ENCODE measurements at places on chromosomes 16 and 17.
A peak's percentile ranks its signal among the peaks of the same experiment; 100 is the strongest.

DNA sequence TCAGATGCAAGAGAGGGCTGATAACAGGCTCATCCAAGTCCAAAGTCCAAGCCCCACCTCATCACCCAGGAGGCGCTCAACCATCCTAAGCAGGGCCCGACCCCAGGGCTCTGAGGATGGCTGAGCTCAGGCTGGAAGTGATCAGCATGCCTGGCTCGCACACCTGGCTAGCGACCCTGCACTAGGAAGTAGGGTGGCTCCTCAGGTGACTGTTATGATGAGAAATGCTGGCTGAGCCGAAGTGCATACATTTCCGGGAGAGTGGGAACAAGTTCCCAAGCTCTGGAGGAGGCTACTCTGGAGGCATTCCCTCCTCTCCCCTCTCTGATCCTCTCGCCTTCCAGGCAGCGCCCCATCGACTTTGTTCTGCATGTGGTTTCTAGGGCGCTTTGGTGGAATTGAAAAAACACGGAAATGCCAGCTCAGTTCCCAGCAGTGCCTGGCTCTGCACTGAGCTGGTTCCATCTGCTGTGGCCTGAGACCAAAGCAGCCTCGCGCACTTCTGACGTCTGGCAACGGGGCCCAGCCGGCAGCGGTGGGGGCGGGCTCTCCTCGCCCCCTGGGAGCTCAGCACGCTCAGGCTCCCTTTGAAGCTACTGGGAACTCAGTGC lies 130.3 kb downstream of the IRF8 start:
- DNase-seq = no peak

DNA sequence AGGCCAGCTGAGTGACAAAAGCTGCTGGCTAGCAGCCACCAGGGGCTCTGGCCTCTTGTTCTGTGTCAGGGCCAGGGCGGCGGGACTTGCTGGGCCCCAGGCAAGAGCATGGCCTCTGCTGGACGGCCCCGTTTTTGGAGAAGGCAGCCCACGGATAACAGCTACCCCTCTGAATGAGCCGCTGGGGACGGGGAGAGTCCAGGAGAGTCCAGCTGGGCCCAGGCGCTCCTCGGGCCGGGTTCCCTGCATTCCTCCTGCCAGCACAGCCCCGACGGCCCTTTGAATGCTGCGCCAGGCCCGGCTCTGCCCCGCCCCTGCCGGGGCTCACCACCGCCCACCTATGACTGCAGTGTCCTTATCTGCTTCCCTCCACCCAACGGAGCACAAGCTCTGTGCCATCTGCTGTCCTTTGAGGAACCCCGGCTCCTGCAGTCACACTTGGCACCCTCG lies 33.4 kb downstream of the SLC7A5 start:
- DNase-seq = no peak

GRCh38 chr17:48748718-48749566 lies 20.4 kb upstream of the HOXB13 start:
- no peak for DNase-seq

GRCh38 chr16:70257391-70257790 lies 5.7 kb upstream of the EXOSC6 start:
- DNase-seq = no peak

DNA sequence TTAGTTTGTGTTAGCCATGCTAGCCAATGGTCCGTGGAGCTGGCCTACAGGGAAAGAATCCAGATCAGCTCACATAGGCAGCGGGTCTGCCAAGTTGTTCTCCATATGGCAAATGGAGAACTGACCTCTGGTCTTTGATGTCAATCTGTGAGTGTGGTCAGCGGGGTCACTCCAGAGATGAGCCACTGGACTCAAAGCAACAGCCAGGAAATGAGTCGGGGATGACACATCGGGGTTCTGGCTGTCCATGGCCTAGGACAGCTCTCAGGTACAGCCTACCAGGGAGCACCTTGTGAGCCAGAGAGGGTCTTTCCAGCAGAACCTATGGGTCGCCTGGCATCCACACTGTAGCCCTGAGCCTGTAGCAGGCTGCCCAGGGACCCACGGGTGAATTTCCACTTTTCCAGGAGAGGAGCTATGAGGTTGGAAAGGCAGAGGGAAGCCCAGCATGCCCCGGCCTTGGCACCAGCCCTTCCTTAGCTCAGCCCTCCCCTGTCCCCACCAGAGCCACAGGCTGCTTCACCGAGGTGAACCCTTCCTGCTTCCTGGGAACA lies 203.0 kb upstream of the TNRC6C start:
- DNase-seq = no peak

DNA sequence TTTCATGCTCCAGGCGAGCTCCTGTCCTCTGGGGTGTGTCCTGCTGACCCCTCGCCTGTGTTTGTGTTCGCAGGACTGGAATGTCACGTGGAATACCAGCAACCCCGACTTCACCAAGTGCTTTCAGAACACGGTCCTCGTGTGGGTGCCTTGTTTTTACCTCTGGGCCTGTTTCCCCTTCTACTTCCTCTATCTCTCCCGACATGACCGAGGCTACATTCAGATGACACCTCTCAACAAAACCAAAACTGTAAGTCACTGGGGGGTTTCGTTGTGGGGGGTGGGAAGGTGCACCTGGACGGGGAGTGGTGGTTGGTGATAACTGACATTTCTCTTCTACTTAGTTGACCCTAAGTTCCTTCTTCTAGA lies 58.3 kb downstream of the ABCC1 start:
- no peak for DNase-seq

DNA sequence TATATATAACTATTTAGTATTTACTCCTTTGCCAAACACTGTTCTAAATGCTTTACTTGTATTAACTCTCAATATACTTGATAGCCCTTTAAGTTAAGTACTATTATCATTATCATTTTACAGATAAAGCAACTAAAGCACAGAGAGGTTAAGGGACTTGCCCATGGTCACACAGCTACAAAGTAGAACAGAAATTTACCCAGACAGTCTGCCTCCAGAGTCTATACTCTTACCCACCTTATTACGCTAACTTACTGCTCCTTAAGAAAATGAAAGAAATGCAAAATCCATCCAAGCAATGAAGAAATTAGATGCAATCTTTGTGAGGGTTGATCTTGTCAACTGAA lies 25.4 kb upstream of the B4GALNT2 start:
- no peak for DNase-seq

GRCh38 chr16:81142864-81143263 lies 46.7 kb upstream of the GCSH start:
- no peak for DNase-seq

DNA sequence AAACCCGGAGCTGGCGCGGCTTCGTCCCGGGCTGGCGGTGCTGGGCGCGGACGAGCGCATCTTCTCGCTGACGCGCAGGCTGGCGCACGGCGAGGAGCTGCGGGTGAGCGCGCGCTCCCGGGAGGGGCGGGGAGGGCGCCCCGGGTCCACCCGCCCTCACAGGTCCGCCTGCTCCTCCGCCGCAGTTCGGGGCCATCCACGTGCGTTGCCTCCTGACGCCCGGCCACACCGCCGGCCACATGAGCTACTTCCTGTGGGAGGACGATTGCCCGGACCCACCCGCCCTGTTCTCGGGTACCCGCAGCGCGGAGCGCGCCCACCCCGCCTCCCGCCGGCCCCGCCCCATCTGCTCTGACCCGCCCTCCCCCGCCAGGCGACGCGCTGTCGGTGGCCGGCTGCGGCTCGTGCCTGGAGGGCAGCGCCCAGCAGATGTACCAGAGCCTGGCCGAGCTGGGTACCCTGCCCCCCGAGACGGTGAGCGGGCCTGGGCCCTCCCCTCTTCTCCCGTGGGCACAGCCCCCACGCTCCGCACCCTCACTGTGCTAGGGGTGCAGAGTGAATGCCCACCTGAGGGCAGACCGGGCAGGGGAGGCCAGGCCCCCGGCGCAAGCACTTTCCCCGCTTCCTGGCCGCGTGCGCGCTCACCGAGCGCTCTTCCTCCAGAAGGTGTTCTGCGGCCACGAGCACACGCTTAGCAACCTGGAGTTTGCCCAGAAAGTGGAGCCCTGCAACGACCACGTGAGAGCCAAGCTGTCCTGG lies 1.4 kb downstream of the HAGHL start:
- DNase-seq = no peak

GRCh38 chr16:27638833-27639560 lies 89.1 kb downstream of the KATNIP start:
- DNase-seq = no peak

- DNase-seq = no peak
These were observed 91.0 kb downstream of the ZDHHC7 start for GRCh38 chr16:84920333-84920732.

DNA sequence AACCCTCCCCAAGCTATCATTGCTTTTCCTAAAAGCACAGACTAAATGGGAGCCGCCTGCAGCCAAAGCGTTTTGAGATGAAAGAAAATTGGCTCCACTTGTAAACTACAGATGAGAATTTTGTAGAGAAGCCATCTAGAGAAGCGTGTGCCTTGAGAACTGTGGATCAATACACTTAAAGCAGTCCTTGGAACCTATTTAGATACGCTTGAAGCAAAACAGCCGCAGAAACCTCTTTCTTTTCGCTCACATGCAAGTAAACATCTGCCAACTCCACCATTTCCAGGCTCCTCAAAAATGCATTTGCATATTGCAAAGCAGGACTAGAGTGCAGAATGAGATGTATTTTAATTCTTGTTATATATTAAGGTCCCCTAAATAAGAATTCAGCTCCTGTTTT lies 13.1 kb downstream of the KIAA0513 start:
- DNase-seq = peak; percentile 5

- no peak for DNase-seq
These were observed 13.0 kb upstream of the TMEM92 start for GRCh38 chr17:50261051-50261915.

- no peak for DNase-seq
These were observed 193.5 kb upstream of the ANKFN1 start for GRCh38 chr17:55959756-55960155.

DNA sequence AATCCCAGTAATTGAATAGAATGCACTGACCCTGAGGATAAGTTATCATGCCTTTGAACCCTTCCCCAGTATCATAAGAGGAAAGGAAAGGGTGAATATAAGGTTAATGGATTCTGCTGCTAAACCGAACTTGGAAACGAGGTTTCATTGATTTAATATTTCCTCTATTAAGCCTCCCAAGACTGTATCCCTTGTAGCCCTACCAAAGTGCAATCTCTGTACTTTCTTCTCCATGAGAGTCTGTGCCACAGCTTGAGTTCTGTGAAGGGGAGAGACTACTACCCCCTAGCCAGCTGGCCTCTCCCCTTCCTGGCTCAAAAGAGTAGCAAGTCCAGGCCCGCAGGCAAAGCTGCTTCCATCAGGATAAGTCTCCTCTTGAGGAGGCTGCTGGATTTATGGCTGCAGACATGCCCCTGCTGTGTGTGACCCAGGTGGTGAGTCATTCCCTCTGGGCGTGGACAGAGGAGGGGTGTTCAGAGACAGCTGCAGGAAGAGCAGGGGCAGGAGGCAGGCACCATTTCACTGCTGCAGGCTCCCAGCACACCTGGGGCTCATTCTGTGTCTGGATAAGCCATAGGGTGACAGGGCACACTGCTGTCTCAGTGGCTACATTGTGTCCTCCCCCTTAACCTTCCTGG lies 58.4 kb downstream of the TOM1L2 start:
- peak; percentile 72 for DNase-seq

- DNase-seq = no peak
These were observed 81.7 kb downstream of the CYB561 start for GRCh38 chr17:63364387-63364786.

GRCh38 chr17:82345151-82345976 lies 11.8 kb upstream of the SECTM1 start:
- no peak for DNase-seq

DNA sequence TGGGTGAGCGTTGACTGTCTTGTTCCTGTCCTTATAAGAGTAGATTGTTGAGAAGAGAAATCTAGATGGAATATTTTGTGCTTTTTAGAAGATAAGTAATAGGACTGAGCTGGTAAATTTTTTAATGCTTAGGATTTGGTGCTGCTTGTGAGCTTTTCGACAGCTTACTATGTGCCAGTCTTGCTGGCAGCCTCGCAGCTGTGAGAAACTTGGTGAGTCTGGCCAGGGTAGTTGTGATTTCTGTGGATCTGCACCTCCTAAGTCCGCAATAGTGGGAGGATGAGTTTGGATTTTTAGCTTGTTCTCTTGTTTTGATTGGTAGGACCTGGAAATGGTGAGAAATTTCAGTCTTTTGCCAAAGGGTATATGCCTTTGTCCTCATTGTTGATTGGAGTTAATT lies 3.6 kb downstream of the SOCS7 start:
- DNase-seq = no peak

DNA sequence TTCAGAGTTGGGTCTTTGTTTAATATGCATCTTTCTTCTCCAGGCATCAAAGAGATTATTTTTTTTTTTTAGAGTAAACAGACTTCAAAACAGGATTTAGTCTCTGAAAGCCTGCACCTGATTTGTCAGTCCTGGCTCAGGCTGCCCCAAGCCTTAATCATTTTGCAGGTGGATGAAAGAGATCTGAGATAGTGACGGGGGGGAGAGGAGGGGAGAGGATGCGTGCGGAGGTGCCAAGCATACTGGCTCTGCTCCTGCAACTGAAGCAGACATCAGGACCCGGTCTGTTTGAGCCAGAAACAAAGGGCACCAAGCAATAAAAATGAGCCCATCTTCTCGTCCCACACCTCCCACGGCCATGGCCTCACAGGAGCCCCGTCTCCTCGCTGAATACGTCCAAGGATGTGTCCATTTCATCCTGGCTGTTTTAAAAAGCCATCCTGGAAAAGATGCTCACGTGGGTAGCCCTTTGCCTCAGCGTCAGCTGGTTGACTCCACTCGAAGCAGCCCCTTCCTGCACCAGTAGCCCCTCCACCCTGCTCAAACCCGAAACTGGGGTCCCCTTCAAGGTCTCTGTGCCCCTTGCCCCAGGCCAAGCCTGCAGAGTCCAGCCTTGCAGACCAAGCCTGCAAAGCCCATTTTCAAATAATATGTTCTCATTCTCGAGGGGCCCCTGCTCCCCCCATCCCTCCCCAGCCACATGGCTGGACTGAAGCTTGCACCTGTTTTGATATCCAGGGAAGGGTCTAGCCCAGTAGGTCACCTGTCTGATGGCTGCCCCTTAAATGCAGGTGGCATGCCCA lies 84.8 kb upstream of the TNRC6C start:
- no peak for DNase-seq
